Eye (tissue), 1 donor: ENCODE measurements at places on chromosomes 7 and 10.

DNA sequence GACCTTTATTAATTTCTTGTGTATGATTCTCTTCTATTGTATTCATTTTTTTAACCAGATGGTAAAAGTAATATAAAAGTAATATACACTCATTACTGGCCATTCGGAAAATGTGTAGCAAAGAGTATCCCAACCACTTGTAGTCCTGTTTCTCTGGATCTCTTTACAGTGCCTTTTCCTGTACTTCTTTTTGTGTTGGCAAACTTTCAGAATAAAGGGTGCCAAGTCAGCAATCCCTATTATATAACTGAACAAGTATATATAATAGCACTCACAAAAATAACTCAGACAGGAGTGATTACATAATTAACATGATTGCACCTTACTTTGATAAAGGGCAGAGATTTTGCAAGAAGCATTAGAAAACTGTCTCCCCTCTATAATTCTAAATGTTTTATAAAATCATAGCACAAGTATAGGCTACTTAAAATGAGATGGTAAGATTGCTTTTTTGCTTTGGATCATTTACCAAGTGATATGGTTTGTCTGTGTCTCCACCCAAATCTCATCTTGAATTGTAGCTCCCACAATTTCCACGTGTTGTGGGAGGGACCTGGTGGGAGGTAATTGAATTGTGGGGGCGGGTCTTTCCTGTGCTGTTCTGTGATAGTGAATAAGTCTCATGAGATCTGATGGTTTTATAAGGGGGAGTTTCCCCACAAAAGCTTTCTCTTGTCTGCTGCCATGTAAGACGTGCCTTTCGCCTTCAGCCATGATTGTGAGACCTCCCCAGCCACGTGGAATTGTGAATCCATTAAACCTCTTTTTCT lies 41.5 kb upstream of the EPC1 start:
- no peak for DNase-seq

DNA sequence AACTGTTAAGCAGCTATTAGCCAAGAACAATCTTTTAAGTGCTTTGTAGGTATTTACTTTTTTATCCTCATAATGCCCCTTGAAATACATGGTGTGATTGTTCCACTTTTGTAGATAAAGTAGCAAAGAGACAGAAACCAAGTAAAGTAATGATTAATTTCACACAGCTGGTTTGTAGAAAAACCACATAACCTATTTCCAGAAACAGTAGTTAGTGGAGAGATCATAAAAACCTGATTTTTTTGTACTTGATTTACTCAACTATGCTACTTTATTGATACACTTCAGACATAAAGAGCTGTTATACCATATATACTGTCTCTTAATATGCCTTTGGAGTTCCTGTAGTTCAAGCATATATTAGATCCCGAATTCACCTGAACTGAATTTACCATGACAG lies 118.4 kb downstream of the SEMA3A start:
- no peak for DNase-seq

- no peak for DNase-seq
Observed at GRCh38 chr10:9596368-9596920, 1421.2 kb upstream of the CELF2 start.

DNA sequence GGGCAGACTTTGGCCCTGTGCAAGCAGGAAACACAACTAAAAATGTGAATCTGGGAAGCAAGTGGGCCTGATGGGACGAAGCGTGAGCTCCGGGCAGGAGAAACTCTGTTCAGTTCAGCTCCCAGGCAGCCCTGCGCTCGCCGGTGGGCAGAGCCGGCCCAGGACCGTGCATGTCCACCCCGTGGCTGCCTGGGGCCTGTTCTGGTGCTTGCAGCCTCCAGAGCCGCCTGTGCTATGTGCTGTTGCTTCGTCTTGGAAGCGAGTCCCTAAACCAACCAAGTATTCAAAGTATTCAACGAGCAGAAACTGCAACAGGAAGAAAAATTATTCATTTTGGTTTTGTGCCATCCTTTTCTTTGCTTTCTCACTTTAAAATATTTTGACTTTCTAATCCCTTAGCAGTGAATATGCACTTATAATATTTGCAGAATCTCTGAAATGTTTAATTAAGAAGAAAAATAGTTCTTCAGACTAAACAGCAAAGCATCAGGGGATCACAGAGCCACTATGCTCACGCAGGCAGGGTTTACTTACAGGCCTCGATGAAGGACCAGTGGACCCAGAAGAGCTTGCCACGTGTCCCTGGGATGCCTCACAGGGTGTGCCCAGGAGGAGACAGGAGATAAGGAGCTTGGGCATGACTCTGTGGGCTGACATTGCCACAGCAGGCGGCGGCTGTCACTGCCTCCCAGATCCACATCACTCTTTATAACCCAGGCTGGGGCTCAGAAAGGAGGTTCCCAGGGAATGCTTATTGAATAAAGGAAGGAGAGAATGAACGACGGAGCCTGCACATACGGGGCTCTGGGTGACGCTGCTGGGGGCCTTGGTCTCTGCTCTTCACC lies 45.6 kb downstream of the VIPR2 start:
- no peak for DNase-seq

- DNase-seq = no peak
Observed at GRCh38 chr10:102316421-102316820, 71.1 kb downstream of the GBF1 start.

GRCh38 chr7:131681961-131682360 lies 125.5 kb upstream of the PODXL start:
- no peak for DNase-seq

DNA sequence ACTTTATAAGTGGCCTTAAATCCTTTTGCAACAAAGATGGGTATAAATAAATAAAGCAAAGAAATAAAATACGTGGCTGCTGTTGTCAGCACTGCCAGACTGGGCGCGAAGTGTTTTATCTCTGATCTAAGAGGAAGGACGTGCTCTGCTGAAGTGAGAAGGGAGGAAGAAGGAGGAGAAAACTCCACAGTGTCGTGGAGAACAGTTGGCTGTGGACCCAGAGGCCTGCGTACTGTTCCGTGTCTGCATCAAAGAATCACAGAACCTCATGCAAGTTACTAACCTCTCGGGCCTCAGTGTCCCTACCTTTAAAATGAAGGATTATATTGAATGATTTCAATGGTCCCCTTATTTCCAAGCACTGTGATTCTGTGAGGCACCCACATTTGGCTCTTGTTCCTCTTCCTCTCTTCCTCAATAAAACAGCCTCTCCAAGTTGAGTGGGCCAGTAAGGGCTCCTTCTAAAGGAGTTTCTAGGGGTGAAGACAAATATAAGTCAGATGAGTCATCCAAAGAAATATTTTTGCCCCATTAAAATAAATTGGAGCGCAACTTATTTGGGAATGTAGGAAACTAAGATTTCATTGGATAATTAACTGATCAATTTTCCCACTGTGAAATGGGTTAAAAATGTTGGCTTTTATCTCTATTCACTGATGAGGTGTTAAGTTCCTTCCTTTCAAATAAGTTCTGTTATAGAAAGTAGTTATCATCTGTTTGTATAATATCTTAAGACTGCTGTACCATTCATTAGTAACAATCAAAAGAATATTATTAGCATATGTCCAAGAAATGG lies 126.9 kb upstream of the EFCAB10 start:
- DNase-seq = no peak

- DNase-seq = no peak
Observed at GRCh38 chr7:41711283-41712064, 8.6 kb upstream of the INHBA start.

- DNase-seq = peak; percentile 42
Observed at GRCh38 chr7:87875151-87876039, 765 bp downstream of the SLC25A40 start.

GRCh38 chr7:124201768-124202349 lies 169.0 kb upstream of the TMEM229A start:
- DNase-seq = peak; percentile 67

DNA sequence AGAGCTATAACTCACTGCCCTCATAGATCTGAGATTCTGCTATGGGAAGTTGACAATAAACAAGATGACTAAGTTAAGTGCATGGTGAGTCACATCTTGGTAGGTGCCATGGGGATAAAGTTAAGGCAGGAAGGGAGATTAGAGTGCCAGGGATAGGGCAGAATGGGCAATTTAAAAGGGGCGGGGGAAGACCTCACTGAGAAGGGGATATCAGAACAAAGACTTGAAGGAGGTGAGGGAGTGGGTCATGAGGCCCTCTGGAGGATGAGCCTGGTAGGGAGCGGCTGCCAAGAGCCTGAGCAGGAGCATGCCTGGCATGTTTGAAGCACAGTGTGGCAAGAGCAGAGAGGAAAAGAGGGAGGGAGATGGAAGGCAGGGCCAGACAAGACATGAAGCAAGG lies 34.8 kb upstream of the INMT start:
- no peak for DNase-seq

- DNase-seq = no peak
Observed at GRCh38 chr10:103394180-103394579, 2.1 kb downstream of the ATP5MK start.

DNA sequence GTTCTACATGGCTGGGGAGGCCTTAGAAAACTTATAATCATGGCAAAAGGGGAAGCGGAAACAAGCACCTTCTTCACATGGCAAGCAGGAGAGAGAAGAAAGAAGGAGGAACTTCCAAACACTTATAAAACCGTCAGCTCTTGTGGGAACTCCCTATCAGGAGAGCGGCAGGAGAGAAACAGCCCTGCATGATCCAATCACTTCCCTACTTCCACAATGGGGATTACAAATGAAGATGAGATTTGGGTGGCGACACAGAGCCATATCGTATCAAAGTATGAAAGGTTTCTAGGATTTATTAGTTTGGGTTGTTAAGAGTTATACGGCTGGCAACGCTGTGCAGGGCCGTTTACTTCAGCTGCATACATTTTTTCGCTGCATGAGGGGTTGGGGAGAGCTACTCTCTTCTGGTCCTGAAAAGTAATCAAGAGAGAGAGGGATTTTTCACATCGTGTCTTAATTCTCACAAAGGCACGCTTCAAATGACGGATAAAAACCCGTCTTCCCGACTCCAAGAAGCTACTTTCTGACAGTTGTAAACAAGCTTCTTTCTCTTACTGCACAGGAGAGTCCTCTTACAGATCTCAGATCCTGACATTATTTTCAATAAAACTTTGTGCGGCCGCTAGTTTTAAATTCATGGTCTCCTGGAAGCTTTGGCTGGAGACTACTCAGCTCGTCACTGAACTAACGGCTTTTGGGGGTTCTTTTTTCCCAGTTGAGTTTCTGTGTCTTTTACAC lies 751 bp upstream of the GTPBP10 start:
- no peak for DNase-seq

GRCh38 chr10:62433181-62433692 lies 59.1 kb downstream of the ZNF365 start:
- no peak for DNase-seq

GRCh38 chr10:80414142-80414895 lies 6.0 kb downstream of the PRXL2A start:
- no peak for DNase-seq

- no peak for DNase-seq
Observed at GRCh38 chr10:49080965-49081364, 34.4 kb downstream of the VSTM4 start.

- DNase-seq = no peak
Observed at GRCh38 chr10:116748041-116748440, 5.7 kb upstream of the HSPA12A start.

- DNase-seq = no peak
Observed at GRCh38 chr10:75466886-75467285, 35.5 kb downstream of the LRMDA start.

- DNase-seq = no peak
Observed at GRCh38 chr10:33783078-33783477, 448.6 kb upstream of the NRP1 start.

- DNase-seq = no peak
Observed at GRCh38 chr7:50481867-50482266, 31.7 kb upstream of the FIGNL1 start.

GRCh38 chr10:43707770-43708169 lies 59.1 kb upstream of the ZNF32 start:
- DNase-seq = no peak

- peak; percentile 88 for DNase-seq
Observed at GRCh38 chr10:80356989-80357850, 639 bp downstream of the DYDC2 start.

DNA sequence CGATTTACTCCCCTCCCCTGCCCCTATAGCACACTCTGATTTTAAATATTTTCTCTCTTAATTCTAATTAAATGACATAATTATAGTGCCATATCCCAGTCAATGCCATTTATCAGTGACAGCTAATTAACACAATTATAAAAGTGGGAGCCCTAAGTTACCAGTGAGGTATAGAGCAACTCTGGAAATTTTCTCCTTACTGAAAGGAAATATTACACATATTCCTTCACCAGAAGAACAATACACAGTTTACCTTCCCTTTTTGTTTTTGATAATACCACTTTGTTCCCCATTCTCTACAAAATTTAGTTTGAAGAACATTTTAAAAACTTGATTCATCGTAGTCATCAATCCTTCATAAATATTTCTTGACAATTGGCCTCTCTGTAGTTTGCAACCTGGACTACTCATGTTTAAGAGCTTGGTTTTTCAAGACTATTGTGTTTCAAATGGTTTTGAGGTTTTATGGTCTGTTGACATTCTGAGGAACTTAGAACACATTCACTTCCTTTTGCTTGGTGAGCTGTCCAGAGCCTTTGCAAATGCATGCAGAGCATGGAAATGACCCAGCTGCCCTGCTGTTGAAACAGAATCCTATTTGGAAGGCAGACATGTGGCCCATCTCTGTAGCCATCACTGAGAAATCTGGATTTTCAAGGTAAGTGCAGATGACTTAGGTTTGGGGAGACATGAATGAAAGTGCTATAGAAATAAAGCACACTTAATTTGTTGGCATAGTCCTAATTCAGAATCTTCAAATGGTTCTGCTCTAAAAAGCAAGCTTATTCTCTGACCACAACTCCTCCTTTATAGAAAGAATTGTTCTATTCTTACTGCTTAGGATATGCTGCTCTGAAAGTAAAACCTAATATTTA lies at the start of gene GPR141:
TSS of gene GPR141 (plus strand) at position 521 of the 875 bp plus-strand sequence. CDS start 56,628 bp downstream, outside the sequence.
- DNase-seq = no peak

DNA sequence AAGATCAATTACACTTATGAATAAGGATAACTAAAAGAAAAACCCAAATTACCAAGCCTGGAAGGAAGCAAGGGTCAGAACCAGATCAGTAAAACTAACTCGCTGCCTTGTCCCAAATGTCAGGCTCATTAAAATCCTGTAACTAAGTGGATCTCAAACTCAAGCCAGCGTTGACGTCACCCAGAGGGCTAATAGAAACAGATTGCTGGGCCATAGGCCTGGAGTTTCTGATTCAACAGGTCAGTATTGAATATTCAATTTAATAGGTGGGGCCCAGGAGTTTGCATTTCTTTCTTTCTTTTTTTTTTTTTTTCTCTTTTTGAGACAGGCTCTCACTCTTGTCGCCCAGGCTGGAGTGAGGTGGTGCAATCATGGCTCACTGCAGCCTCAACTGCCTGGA lies 397.0 kb downstream of the CALN1 start:
- DNase-seq = no peak

GRCh38 chr10:114609518-114610426 lies 48.3 kb downstream of the ABLIM1 start:
- DNase-seq = no peak
